ENCODE measurements at places on chromosomes 3 and 15. TPM values are rescaled to one million over a fixed set of nuclear protein-coding genes. Genes with fewer than 3 reads are reported as not detected.

The C2CD4B gene
- total RNA-seq = 0.07 TPM

The GOLGA6B gene
- not detected for total RNA-seq

The NEK4 gene
- 15.1 TPM for total RNA-seq

The ATP11B gene
- 10.4 TPM for total RNA-seq

The CHST13 gene
- total RNA-seq = 0.50 TPM

The CEMIP gene
- total RNA-seq = 1.5 TPM

The SEMA3G gene
- 0.31 TPM for total RNA-seq

The SAMD7 gene
- total RNA-seq = not detected

The TRAK1 gene
- 16.0 TPM for total RNA-seq

The MYRIP gene
- not detected for total RNA-seq

The SGO1 gene
- 13.8 TPM for total RNA-seq

The RBM5 gene
- 33.7 TPM for total RNA-seq

The IDH2 gene
- 38.9 TPM for total RNA-seq

The SERPINI2 gene
- total RNA-seq = not detected

The BTLA gene
- not detected for total RNA-seq

The ZKSCAN7 gene
- not detected for total RNA-seq

The SLC22A13 gene
- 0.13 TPM for total RNA-seq

The MUC20 gene
- 0.73 TPM for total RNA-seq

The ITGB5 gene
- 400 TPM for total RNA-seq

The PDIA5 gene
- total RNA-seq = 24.2 TPM
